ENCODE measurements at places on chromosomes 1 and 21. TPM values are rescaled to one million over a fixed set of nuclear protein-coding genes. Genes with fewer than 3 reads are reported as not detected.

Gene MLLT11
- 16.6 TPM for polyA plus RNA-seq

Gene CLIC6
- not detected for polyA plus RNA-seq

Gene OLFML2B
- polyA plus RNA-seq, result not detected

Gene HSD3B2
- polyA plus RNA-seq, result not detected

Gene PYGO2
- 28.7 TPM for polyA plus RNA-seq

Gene TRIM63
- polyA plus RNA-seq, result 38.2 TPM

Gene HPDL
- 2.1 TPM for polyA plus RNA-seq

Gene FCRL2
- not detected for polyA plus RNA-seq

Gene PEAR1
- polyA plus RNA-seq, result not detected

Gene CHRNB2
- 1.1 TPM for polyA plus RNA-seq

Gene KCNE2
- polyA plus RNA-seq, result 0.50 TPM

Gene GBP7
- not detected for polyA plus RNA-seq

Gene ACOT11
- polyA plus RNA-seq, result 7.5 TPM

Gene IFI6
- 36.9 TPM for polyA plus RNA-seq

Gene C8B
- not detected for polyA plus RNA-seq

Measured in muscle of arm (tissue), 14 donors.